Activated T-helper 1 cell treated with anti-CD3 and anti-CD28 coated beads, Interleukin-2, amount 50 U/mL, for 16 hours (primary cell): ENCODE measurements at places on chromosomes 7 and 10.

DNA sequence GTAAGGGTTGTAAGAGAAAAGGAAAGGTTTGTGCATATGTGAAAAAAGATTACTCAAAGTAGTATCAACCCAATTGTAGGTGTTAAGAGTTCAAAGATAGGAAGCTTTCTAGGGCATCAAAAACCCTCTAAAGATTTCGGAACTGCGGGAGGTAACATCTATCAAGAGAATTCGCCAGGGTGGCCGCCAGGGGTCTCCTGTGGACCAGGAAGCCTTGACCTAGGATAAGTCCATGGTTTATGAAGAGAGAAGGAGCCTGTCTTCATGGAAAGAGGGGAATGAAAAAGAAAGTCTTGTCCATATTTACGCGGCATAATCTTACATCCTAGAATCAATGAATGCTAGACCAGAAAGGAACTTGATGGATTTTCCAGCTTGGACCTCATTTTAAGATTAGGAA is 140.7 kb upstream of the CALCR start:
- no peak for DNase-seq

- DNase-seq: no peak
These were observed 23.4 kb upstream of the DPYSL4 start for GRCh38 chr10:132163278-132163765.

DNA sequence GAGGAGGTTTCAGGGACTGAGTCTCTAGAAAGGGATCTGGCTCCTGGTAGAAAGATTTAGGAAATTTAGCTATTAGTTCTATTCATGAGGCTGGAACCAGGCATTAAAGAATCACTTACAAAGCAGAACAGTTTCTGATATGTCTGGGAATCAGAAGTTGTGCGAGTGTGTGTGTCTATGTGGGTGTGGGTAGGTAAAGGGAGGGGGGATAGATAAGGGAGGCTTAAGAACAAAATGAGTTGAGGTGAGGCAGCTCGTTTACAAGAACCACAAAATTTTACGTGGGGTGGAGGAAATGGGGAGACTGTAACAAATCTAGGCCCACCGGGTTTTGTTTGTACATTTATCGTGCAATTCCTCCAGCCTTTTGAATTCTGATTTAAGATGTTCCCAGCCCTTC is 90.7 kb downstream of the SAMD9 start:
- DNase-seq: no peak

DNA sequence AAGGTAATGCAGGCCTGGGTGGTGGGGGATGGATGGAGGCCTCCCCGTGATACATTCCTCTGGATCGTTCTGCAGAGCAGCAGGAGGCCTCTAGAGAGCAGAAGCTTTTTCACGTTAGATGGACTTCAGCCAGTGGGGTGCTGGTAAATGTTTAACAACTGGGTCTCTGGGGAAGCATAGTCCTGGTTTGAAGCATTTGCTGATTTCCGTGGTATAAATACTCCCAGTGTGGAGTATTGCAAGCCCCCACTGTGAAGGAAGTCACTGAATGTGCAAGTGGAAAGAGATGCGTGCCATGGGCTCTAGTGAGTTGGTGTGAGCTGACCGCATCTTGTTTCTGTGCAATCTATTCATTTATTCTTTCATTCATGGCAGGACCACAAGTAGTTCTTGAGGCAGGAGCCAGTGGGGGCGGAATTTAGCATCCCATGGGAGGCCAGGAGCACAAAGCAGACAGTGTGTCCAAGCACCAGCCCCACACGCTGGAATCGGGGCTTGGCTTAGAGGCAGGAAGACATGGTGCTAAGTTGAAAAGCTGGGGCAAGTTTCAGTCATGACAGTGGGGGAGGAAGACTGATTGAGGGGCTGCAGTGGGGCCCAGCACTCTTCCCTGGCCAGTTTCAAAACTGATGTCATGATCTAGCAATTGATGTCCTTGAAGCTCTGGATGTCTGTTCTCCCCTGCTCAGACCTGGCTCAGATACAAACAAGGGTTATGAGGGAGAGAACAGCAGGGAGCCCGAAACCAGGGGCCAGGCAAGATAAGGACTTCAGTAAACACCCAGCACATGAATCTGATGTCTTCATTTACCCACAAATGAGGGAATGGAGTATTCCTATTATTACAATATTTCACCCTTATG is 280.9 kb upstream of the LYZL1 start:
- no peak for DNase-seq

- no peak for DNase-seq
These were observed 447.3 kb downstream of the SDK1 start for GRCh38 chr7:3748389-3748788.

DNA sequence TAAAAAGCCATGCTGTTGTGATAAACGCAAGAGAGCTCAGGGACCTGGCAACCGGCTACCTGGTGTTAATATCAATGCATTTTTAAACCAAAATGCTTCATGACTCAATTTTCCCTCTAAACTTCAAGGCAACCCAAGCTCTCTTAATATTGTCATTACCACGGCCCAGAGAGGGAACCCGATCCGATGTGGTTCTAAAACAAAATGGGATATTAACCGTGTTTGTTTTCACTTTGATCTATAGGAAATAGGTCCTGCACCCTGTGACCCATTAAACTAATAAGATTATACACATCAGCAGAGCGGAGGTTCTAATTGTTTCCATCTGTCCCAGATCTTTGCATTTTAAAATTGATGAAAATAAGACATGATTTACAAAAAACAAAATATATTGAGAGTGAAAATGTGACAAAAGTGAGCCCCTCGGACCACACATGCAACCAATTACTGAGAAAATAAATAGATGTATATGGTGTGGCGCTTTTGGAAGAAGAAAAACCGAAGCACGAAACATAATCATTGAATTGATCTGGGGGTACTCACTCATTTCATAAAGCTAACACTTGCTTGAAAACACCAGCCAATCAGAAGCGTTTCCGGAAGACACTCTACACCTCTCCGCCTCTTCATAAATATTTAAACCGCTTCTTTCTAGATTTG is 290.3 kb upstream of the NFE2L3 start:
- DNase-seq: no peak

GRCh38 chr7:149496642-149497391 is 792 bp downstream of the ZNF746 start:
- peak; percentile 33 for DNase-seq

- no peak for DNase-seq
These were observed 57.1 kb upstream of the GRID1 start for GRCh38 chr10:86423739-86424138.

- DNase-seq: no peak
These were observed 167.6 kb upstream of the TMEM72 start for GRCh38 chr10:44743535-44743934.

DNA sequence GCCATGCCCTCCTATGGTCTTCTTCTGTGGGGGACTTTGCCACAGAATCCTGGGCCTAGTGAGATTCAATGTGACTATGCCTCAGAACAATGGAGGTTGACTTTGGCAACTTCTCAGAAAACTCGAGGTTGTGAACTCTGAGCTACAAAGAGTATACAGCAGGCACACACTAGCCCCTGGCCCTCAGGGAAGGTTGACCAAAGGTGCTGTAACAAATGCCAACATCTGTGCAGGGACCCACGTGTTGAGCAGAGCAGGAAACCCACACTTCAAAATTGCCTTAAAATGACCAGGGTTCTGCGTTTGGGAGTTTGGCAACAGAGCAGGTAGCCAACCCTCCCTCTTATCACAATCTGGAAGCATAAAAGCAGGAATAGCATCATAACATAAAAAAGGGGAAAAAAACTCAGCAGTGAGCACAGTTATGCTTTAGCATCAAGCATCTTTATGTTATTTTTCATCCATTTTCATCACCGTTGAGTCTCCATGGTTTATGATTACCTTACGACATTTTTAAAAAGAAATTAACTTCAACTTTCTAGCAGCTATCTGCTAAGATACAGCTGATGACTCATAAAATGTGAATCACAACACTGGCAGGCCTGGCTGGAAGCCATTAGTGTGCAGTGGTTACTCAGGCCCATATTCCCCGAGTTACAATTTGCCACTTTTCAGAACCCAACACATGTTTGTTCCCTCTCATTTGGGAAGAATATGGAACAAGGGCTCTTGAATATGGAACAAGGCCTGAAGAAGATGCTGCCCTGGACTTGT is 11.1 kb downstream of the PRLHR start:
- DNase-seq: no peak

GRCh38 chr7:80740778-80741545 is 102.5 kb downstream of the CD36 start:
- DNase-seq: no peak

DNA sequence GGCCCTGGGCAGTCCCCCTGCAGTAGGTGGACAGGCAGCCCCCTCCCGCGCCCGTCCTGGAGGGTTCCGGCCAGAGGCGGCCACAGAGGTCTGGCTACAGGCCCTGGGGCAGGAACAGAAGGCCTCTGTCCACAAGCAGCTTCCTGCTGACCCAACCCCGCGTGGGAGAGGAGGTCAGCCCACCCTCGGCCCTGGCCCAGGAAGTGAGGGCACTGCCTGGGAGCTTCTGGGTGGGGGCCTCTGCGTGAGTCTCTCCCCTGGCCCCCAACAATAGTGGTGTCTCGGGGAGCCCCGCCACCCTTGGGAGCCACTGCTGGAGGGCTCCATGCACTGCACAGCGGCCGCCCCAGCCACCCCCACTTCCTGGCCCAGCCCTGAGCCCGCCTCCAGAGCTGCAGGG is 4.7 kb downstream of the MICALL2 start:
- no peak for DNase-seq

DNA sequence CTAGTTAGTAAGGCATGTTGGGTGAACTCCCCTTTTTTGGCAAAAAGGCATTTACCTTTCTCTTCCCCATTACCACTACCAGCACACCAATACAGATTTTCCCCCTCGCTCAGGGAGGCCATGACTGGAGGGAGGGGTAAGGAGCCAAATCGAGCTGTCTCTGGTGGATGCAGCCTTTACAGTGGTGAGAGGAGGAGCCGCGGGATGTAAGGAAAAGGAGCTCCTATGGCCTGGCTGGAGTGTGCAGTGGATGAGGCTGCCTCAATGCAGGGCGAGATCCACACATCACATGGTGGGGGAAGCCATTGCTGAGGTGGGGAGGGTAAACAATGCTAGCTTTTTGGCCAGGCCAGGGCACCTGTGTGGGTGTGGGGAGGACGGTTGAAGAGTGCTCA is 416.2 kb downstream of the EXOC4 start:
- DNase-seq: no peak

- no peak for DNase-seq
These were observed 18.7 kb downstream of the ARHGAP19 start for GRCh38 chr10:97273700-97274099.

DNA sequence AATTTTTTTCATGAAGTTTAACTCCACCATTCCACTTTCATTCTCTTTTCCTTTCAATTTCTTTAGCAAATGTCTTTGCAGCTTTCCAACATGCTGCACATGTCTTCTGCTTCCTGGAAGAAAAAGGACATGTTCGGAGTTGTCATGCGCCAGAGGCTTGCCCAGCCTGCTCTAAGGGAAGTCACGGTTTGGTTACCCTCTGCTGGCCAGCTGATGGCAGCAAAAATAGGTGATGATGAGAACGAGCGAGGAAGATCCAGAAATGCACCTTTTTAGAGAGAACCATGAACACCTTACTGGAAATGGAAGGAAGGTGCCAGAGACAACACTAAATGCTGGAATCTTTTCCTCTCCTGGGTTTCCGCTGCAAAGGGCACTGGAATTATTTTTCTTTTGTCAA is 4.9 kb upstream of the ZSCAN21 start:
- no peak for DNase-seq

- no peak for DNase-seq
These were observed 275.2 kb downstream of the AUTS2 start for GRCh38 chr7:69873512-69873911.

GRCh38 chr10:29239569-29240472 is 49.0 kb upstream of the LYZL1 start:
- no peak for DNase-seq

DNA sequence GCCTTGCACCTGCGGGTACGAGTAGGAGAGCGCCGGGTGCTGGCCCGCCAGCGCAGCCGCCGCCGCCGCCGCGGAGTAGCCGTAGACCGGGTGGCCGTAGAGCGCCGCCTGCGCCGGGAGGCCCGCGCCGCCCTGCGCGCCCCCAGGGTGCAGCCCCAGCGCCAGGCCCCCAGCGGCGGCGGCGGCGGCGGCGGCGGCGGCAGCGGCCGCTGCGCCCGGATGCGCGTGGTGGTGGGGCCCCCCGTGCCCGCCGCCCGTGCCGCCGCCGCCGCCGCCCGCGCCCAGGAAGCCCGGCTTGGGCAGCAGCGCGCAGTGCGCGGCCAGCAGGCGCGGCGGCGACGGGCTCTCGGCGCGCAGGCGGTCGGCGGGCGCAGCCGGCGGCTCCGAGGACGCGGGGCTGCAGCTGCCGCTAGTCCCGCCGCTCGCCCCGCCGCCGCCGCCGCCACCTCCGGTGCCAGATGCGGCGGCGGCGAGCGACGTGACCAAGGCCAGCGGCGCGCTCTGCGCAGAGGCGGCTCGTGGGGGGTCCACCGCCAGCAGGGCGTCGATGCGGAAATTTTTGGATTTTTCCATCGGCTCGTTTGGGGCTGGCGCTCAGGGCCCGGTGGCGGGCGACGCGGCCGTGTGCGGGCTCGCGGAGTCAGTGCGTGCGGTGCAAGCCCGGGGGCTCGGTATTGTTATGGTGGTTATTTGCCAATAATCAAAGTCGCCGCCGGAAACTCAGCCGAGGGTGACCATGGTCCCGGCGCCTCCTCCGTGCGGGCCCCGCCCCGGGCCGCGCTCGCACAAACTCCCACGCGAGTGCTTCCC is 480 bp downstream of the MNX1 start:
- no peak for DNase-seq

DNA sequence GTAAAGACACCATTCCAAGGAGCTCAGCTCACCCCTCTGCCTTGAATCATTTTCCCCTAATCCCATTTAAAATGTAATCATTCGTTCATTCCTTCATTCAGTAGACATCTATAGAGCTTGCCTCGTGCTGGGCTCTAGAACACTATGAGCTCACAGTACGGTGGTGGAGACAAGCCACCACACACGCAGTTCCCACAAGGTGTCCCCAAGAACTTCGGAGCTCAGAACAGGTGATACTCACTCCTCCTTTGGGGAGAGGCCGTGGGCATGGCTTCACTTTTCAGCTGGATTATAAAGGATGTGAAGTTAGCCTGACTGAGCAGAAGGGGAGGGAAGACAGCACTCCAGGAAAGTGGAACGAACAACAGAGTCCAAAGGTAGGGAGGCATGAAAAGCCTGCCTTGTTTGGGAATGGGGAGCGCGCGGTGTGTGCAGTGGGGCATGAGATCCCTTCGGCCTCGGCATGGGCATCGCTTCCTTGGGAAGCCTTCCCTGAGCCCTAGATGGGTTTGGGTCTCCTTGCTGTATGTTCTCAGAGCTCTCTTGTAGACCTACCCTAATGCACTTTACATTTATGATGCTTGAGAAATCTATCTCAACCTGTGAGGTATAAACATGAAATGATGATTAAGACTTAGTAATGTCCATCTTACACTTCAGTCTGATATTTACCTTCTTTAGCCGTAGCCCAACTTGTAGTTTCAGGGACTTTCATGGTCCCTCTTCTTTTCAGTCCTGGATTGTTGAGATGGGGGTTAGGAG is 809 bp upstream of the OGA start:
- no peak for DNase-seq

- DNase-seq: no peak
These were observed 63.6 kb downstream of the ANKRD7 start for GRCh38 chr7:118288098-118288497.
